Jurkat, Clone E6-1 (cell line): ENCODE measurements at places on chromosomes 11 and 22.

GRCh38 chr22:26713823-26714449, 56.5 kb downstream of the MIAT start:
- no peak for DNase-seq

DNA sequence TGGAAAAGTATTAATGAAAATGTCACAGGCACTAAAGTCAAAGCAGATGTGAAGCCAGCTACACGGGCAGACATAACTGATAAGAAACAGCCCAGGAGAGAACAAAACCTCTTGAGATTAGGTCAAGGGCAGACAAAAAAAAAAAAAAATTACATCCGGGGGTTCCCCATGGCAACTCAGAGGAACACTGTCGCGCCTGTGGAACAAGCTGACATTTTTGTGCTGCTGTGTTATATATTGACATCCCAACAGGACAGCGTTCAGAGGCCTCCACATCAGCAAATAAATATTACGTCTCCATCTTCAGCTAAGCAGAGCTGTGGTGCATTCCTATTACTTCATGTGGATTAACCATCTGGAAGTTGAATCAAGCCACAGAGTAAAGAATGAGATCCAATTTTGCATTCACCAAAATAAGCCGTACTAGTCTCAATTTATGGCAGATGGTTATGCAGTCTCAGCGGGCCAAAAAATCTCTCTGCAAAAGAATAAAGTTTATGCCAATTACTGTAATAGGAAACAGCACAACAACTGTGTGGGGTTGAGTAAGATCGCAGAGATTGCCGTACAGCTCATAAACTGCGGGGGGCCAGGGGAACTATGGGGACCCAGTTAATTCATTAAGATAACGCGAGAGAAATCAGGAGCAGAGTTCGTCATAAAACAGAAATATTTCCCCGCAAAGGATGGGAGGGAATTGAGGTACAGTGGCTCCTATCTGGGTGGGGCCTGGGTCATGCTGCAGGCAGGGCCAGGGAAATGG, 41.3 kb upstream of the MN1 start:
- no peak for DNase-seq

GRCh38 chr11:130649801-130650200, 201.4 kb downstream of the ADAMTS15 start:
- DNase-seq = no peak

DNA sequence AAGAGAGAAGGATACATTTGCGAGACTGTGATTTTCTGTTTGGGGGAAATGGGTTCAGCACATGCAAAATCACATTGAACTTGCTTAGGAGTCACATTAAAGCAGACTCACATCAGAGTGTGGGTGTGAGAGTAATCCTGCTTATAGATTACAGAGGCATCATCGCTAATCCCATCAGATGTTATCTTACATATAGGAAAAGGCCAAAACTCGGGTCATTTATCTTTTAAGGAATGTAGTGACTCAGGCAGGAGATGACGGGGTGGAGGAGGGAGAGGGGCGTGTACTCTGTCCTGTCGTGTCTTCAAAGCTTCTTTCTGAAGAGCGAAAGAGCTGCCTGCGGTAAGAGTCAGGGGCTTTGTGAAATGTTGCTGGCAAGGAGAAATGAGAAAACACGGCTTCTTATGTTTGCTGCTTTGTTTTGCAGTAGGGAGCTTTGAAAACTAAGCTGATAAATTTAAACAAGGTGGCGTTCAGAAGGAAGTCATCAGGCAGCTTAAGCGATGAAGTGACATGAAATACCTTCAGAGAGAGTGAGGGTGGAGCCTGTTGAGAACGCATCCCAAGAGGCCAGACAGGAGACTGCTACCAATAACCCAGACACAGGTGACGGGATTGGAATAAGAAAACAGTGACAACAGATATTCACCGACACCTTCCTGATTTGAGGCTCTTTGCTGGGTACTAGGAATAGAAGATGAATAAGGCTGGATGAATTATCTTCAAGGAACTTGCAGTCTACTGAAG, 2.2 kb upstream of the C11orf16 start:
- no peak for DNase-seq

GRCh38 chr11:45618897-45619296, 46.5 kb downstream of the CHST1 start:
- DNase-seq = no peak

DNA sequence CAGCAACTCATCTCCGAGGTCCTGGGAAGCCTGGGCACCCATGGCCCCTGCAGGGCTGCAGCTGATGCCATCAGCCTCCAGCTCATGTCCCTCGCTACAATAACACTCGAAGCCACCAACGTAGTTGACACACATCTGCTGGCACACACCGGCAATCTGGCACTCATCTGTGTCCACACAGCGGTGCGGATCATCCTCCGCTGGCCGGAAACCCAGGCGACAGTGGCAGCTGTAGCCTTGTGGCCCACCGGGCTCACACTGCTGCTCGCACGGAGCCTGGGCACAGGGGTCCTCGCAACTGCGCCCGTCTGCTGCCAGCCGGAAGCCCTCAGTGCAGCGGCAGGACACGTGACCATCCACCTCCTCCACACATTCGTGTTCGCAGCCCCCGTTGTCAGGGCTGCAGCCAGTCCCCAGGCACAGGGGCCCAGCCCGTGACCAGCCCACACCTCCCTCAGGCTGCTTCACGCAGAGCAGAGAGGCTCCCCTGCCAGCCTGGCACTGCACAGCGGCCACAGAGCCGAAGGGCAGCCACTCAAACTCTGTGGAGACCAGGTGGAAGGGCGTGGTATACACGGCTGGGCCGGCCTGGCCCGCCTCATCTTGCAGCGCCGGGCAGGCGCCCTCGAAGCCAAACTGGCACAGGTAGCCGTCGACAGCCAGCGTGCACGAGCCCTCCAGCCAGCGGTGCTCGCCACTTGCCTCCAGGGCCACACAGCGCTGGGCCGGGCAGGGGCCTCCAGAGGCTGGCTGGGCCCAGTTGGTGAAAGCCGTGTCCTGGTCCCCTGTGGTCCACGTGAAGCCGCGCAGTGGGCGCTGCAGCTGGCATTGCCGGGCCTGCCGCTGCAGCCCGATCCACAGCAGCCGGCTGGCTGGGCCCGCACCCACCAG, 678 bp downstream of the CD248 start:
- DNase-seq = no peak

DNA sequence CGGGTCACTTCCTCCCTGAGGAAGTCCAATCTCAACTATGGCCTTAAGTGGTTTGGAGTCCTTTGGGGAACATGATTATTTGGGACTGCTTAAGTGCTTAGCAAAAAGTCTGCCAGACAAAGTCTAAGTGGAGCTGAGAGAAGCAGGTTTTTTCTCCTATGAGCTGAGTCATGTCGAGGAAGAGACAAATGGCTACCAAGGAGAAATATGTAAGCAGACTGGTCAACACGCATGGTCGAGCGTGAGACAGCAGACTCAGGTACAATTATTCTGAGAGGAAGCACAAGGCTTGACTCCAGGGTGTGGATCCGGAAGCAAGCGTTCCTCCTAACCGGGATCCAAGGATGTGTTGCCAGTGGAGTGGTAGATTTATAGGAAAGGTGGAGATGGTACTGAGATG, 30.6 kb downstream of the UBASH3B start:
- DNase-seq = no peak

GRCh38 chr22:21937041-21937820, 15.4 kb downstream of the PPM1F start:
- DNase-seq = no peak

DNA sequence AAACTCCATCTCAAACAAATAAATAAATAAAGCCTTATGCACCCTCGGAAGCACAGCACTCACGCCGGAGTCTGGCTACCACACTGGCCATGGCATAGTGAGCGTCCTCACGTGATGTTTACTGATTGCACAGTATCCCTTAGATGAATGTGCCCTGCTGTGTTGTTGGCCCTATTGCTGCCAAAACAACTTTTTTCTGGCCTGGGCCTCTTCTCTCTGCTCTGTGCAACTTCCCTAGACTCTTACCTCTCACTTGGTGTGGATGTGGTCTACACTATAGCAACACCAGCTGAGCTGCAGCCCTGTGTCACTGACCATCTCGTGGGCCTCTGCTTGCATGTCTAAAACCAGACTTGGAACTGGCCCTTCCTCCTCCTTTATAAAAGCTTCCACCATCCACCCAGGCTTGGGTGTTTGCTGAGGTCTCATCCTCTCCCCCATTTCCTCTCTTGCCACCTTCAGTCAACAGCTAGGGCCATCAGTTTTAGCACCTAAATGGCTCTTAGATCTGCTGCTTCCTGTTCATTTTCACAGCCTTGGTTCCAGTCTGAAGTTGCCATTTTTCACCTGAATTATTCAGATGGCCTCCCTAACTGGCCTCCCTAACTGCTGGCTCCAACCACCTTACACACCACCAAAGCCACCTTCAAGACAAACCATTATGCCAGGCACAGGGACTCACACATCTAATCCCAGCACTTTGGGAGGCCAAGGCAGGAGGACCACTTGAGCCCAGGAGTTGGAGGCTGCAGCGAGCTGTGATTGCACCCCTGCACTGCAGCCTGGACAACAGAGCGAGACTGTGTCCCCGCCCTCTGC, 9.2 kb downstream of the ZNF74 start:
- DNase-seq = no peak

DNA sequence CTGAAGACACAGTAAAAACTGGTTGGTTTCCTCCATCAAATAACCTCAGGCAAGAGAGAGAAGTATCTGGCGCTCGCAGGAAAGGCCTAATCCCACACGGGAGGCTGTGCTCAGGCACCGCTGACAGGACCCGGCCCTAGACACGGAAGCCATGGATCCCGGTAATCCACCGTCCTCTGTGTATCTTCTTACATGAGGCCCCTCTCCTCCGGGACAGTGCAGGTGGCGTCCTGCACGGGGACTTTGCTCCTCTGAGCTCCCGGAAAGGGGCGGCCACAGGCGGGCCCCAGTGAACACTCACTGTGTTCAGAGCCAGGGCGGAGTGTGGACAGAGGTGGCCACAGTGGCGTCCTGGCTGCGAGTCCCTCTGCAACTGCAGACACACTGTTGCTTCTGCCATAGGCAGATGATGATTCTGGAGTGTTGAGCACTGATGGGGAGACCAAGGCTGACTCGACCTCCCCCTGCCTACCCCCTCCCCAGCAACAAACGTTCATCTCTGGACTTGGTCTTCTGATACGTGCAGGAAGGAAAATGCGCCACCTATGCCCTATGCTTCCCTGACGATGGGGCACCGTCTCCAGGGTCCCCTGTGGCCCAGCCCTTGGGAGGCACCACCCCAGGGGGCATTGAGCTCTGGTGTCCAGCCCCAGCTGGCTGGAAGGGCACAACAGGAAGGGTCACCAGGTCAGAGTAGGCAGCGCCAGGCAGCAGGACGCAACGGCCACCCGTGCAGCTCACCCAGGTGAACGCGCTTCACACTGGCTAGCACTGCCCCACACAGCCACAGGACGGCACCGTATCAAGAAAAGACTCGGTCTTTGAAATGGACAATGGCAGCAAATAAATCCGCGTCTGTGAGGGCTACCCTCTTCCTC, 95.7 kb downstream of the TRMU start:
- DNase-seq = no peak

GRCh38 chr22:46289244-46289891, 7.3 kb upstream of the GTSE1 start:
- no peak for DNase-seq

- DNase-seq = no peak
These were observed 88.0 kb upstream of the CHRM4 start for GRCh38 chr11:46479601-46480000.

DNA sequence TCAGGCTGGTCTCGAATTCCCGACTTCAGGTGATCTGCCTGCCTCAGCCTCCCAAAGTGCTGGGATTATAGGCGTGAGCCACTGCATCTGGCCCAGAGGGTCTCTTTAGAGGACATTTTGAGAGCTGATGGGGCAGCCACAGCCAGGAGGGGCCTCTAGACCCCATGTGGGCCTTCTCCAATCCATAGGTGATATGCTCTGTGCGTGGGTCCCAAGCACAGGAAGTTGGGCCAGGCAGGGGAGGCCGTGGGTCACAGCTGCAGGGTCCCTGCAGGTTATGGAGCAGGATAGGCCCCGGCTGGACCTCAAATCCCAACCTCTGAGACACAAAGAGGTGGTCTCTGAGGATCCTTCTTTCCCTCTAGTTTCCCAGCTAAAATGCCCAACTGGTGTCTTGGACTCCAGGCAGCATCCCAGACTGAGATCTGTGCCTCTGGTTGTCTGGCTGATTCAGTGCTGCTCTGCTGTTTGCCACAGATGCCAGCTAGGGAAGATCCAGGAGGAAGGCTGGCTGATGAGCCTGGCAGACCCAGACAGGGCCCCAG, 1.5 kb downstream of the LRRC75B start:
- no peak for DNase-seq

DNA sequence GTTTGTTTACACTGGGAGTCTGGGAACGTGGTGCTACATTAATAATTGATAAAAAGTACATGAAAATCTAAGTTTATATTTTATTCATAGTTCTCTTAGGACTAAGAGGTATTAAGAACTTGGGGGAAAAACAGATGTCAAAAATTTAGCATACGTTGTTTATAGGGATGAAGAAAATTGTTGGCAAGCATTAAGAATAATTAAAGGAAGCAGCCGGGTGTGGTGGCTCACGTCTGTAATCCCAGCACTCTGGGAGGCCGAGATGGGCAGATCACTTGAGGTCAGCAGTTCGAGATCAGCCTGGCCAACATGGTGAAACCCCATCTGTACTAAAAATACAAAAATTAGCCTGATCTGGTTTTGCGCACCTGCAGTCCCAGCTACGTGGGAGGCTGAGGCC, 60.7 kb upstream of the ADORA2A start:
- no peak for DNase-seq

GRCh38 chr22:44692662-44693007, 9.4 kb upstream of the PRR5 start:
- no peak for DNase-seq

GRCh38 chr11:105701098-105701497, 91.2 kb downstream of the GRIA4 start:
- no peak for DNase-seq

GRCh38 chr22:46484156-46484860, 53.1 kb downstream of the CELSR1 start:
- no peak for DNase-seq

DNA sequence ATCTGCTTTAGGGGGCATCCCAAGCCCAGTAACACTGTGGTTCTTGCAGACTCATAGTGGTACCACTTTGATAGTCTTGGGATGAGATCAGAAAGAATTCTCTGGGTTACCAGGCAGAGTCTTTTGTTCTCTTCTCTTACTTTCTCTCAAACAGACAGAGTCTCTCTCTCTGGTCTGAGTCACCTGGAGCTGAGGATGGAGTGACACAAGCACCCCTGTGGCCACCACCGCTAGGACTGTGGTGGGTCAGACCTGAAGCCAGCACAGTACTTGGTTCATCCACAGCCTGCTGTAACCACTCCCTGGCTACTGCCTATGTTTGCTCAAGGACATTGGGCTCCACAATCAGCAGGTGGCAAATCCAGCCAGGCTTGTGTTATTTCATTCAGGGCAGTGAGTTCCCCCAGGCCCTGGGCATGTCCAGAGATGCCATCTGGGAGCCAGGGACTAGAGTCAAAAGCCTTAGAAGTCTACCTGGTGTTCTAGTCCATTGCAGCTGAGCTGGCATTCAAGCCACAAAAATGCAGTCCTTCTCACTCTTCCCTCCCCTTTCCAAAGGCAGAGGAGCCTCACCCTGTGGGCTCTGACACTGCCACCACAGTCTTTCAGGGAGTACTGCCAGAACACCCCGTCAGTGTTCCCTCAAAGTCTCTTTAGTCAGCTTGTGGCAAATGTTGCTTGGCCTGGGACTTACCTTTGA, 29.9 kb downstream of the ENDOD1 start:
- no peak for DNase-seq

GRCh38 chr11:120931057-120931779, 92.7 kb upstream of the TBCEL start:
- DNase-seq = no peak
